ENCODE measurements at places on chromosomes 11 and 22.

- DNase-seq, result no peak
Measured at GRCh38 chr11:87438416-87438815, 400.7 kb downstream of the TMEM135 start.

GRCh38 chr11:119062779-119063178 is 4.8 kb upstream of the VPS11 start:
- DNase-seq, result peak; percentile 75

GRCh38 chr11:8878771-8879170 is 32.2 kb upstream of the AKIP1 start:
- no peak for DNase-seq

GRCh38 chr11:70091638-70092037 is 13.5 kb downstream of the ANO1 start:
- no peak for DNase-seq

DNA sequence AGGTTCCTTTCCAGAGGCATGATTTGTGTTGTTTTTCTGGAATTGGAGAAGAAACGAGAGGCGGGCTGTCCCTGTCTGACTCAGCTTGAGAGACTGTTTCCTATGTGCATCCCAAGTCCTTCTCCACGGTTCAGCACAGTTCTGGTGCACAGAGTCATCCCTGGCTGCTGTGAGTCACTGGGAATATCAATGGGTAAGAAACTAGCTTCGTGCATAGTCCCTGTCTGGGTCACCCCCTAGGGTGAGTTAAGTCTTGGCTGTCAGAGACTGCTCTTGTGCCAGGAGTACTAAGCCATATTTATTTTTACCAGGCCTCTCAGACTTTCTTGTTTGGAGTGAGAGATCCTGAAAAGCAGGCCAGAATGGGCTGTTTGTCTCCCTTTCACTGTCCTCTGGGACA is 2.4 kb upstream of the LRP4 start:
- DNase-seq, result peak; percentile 98

DNA sequence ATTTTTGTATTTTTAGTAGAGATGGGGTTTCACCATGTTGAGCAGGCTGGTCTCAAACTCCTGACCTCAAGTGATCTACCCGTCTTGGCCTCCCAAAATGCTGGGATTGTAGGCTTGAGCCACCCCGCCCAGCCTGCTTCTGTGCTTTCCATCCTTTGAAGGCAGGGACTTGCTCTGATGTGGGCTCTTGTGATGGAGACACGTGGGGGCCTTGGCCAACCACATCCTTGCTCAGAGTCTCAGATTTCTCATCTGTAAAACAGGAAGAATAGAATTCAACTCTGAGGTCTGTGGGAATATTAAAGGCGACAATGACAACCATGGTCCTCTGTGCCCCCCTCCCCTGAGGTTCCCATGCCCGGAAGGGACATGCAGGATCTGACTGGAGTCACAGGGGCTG is 3.8 kb upstream of the GGA1 start:
- DNase-seq, result no peak

- DNase-seq, result no peak
Measured at GRCh38 chr22:26534171-26534855, 22.0 kb upstream of the TFIP11 start.

DNA sequence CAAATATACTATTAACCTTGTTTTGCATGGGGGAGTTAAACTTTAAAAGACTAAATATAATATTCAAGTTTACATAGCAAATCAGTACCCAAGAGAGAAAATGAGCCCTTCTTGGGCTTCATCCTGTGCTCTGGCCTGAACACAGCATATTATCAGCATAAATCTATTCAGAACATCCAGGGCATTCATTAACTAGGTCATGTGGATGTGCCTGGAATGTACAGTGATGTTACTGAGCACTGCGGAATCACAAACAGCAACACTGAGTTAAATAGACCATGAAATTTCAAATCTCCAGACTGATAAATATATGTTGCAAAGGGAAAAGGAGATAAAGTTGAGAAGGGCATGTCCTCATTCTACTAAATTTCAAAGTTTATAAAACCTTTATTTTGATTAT is 426.4 kb downstream of the AASDHPPT start:
- DNase-seq, result no peak

All from cardiac fibroblast (primary cell).